ENCODE measurements at places on chromosomes 2 and 18. TPM values are rescaled to one million over a fixed set of nuclear protein-coding genes. Genes with fewer than 3 reads are reported as not detected.

GRCh38 chr2:203559641-203560040 lies 24.5 kb upstream of the RAPH1 start:
- DNase-seq, result no peak

Gene PLGLB1
- total RNA-seq, result 1.5 TPM

- no peak for DNase-seq
Observed at GRCh38 chr18:11789716-11790510, 61.3 kb upstream of the CHMP1B start.

Gene IRS1
- 29.7 TPM for total RNA-seq

DNA sequence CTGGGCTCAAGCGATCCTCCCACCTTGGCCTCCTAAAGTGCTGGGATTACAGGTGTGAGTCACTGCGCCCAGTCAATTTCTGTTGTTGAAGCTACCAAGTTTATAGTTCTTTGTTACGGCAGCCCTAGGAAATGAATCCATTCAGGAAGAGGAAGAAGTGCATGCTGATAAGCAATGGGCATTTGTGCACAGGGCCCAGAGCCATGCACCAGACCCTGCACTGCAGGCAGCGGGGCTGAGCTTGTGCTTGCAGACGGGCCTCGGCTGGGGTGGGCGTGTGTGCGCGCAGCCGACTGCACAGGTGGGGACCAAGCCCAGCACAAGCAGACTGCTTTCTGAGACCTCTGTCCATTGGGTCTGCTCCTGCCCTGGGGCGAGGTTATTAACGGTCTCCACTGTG lies 144.6 kb downstream of the CABLES1 start:
- DNase-seq, result no peak

- DNase-seq, result peak; percentile 19
Observed at GRCh38 chr18:8337211-8337610, 272.0 kb upstream of the RAB12 start.

Gene FBXO41
- 0.18 TPM for total RNA-seq

GRCh38 chr18:33761363-33761762 lies 183.3 kb downstream of the ASXL3 start:
- DNase-seq, result peak; percentile 65

- no peak for DNase-seq
Observed at GRCh38 chr2:8892111-8892510, 54.7 kb upstream of the KIDINS220 start.

DNA sequence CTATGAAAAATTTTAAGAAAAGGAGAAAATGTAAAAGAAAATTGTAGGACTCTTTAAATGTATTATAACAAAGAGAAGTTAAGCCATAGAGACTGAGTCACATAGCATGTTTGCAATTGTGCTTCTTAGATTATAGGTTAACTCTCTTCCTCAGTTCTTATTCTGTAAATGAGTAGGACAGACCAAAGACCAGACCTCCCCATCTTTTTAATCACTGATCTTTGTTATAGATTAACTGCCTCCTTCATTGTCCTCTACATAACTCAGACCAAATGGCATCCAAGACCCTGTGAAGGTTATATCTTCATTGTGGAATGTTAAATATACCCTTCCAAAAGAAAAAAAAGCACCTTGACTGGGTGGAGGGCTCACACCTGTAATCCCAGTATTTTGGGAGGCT lies 316.9 kb upstream of the LRRTM4 start:
- no peak for DNase-seq

Gene TOGARAM2
- total RNA-seq, result under 0.01 TPM

GRCh38 chr2:83368916-83369315 lies 1090.2 kb downstream of the SUCLG1 start:
- no peak for DNase-seq

- no peak for DNase-seq
Observed at GRCh38 chr2:208708486-208708885, 301.9 kb downstream of the PTH2R start.

Gene CD302
- 23.0 TPM for total RNA-seq

GRCh38 chr2:84931384-84931821 lies 25.9 kb downstream of the TMSB10 start:
- no peak for DNase-seq

- DNase-seq, result no peak
Observed at GRCh38 chr18:1173593-1173992, 268.9 kb downstream of the ADCYAP1 start.

DNA sequence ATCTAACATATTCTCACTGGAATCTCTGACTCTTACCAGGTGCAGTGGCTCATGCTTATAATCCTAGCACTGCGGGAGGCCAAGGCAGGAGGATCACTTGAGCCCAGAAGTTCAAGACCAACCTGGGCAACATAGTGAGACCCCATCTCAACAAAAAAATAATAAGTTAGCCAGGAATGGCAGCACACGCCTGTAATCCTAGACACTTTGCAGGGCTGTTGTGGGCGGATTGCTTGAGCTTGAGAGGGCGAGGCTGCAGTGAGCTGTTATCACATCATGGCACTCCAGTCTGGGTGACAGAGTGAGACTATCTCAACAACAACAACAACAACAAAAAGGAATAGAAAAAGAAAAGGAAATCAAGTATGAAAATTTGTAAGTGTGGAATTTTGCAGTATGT lies 306.5 kb upstream of the CYP26B1 start:
- DNase-seq, result no peak

- DNase-seq, result no peak
Observed at GRCh38 chr2:69499966-69500365, 62.7 kb upstream of the NFU1 start.

GRCh38 chr2:67232936-67233335 lies 164.2 kb upstream of the ETAA1 start:
- DNase-seq, result no peak

DNA sequence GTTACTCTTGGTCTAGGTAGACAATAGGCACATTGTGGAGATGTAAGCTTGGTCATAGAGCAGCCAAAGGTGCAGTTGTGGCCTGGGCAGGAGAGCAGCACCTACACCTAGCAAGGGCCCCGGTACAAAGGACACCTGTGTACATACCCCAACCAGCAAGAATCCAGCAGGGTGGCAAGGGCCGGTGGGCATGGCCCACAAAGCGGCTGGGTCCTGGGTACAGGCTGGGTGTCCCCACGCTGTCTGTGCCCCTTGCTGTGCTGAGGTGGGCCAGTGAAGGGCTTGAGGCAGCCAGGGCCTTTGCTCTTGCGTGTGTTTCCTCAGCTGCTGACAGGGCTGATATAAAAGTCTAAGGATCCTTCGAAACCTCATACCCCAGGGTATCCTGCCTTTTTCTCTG lies 501.8 kb downstream of the EIPR1 start:
- DNase-seq, result no peak

DNA sequence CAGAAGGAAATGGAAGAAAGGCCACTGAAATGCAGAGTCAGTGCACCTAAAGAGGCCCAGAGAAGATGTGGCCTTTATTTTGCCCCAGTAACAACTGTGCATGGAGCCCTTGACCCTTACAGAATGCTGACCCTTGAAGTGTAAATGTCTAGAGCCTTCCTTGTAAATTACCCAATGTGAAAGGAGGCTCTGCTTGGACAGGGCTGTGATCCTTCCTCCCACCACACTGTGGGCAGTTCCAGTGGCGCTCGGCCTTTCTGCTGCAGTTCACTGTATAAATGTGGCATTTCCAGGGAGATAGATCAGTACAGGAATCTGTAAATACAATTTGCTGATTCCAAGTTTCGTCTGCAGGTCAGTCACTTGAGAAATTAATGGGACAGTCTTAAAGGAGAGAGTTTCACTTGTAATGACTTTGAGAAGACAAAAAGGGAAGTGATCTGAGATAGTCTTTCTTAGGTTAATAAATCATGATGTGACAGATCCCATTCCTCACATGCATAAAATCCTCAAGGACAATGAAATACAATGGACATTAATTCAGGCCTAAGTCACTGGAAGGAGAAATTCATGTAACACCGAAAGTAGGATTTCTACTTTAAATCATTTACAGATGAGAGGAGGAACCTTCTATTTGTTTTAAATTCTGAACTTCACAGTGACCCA lies 133.8 kb upstream of the LMAN1 start:
- DNase-seq, result no peak

Gene CAPN14
- total RNA-seq, result 0.16 TPM

GRCh38 chr2:42752314-42752713 lies 11.6 kb downstream of the OXER1 start:
- no peak for DNase-seq

DNA sequence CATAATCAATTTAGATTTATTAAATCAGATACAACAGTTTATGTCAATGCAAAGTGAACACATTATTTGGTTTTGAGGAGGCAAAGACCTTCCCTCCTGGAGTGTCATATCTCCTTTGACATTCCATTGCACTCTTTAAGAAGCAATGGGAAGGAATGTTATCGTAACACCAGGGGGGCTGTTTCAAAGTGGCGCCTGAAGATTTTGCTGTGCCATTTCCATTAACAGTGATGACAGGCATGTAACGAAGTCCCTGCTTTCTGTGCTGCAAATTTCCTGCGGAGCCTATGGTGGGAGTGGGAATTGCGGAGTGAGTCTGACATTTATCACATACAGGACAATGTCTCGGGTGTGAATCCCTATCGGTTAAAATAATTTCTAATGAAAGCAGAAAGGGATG lies 499.6 kb upstream of the RAB6C start:
- DNase-seq, result no peak

- DNase-seq, result no peak
Observed at GRCh38 chr2:237980087-237980486, 13.3 kb downstream of the UBE2F start.

- DNase-seq, result no peak
Observed at GRCh38 chr2:200161458-200161857, 145.0 kb upstream of the SPATS2L start.

Gene G6PC2
- total RNA-seq, result not detected

- no peak for DNase-seq
Observed at GRCh38 chr2:51107841-51108240, 75.9 kb upstream of the NRXN1 start.

Gene UBXN2A
- total RNA-seq, result 14.2 TPM

DNA sequence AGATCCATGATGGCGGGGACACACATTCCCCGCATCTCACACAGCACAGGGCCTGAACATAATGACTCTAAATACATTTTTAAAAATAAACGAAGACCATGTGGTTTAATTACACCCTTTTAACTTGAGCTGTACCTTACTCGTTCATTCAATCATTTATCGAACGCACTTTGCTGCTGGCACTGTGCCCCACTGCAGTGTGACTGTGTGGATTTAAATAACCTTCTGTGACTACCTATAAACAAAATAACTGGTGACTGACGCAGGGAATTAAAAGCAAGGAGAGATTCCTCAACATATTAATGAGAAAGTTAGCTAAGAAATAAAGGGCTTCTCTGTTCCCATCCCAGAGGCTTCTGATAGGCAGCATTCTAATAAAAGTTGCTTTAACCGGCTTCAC lies 10.9 kb upstream of the FZD7 start:
- no peak for DNase-seq

- peak; percentile 23 for DNase-seq
Observed at GRCh38 chr2:31138037-31138962, at the start of gene GALNT14. Gene GALNT14, minus strand, starts transcription at chr2:31138440. Its CDS starts 354 bp downstream, at chr2:31138086.

Gene BOLL
- not detected for total RNA-seq

All from fibroblast of the aortic adventitia (primary cell).